AG09309 (cell line): ENCODE measurements at places on chromosomes 12 and 14.

DNA sequence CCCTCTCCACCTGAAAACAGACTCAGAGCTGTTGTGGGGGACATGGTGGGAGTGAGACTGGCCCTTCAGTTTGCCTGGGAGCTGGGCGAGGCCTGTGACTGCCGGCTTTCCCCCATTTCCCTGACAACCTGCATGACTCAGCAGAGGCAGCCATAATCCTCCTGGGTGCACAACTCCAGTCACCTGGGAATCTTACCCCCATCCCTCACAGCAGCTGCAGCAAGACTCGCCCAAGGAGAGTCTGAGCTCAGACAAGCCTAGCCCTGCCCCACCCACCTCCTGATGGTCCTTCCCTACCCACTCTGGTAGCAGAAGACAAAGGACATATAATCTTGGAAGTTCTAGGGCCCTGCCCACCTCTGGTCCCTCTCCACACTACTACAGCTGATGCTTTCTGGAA is 207.3 kb upstream of the ARID2 start:
- DNase-seq, result no peak

DNA sequence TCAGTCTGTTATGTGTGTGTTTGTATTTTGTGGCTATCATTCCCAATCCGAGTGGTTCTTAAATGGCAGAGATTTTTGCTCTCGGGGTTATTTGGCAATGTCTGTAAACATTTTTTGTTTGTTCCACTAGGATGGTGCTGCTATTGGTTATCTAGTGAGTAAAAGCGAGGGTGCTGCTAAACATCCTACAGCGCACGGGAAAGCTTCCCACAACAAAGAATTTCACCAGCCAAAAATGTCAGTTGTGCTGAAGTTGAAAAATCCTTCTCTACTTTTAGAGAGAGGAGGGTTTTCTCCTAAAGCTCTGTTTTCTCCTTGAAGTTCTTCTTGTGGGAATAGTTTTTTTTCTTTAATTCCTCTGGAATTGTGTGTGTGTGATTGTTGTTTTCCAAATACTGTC is 2.4 kb downstream of the EXD2 start:
- DNase-seq, result no peak

DNA sequence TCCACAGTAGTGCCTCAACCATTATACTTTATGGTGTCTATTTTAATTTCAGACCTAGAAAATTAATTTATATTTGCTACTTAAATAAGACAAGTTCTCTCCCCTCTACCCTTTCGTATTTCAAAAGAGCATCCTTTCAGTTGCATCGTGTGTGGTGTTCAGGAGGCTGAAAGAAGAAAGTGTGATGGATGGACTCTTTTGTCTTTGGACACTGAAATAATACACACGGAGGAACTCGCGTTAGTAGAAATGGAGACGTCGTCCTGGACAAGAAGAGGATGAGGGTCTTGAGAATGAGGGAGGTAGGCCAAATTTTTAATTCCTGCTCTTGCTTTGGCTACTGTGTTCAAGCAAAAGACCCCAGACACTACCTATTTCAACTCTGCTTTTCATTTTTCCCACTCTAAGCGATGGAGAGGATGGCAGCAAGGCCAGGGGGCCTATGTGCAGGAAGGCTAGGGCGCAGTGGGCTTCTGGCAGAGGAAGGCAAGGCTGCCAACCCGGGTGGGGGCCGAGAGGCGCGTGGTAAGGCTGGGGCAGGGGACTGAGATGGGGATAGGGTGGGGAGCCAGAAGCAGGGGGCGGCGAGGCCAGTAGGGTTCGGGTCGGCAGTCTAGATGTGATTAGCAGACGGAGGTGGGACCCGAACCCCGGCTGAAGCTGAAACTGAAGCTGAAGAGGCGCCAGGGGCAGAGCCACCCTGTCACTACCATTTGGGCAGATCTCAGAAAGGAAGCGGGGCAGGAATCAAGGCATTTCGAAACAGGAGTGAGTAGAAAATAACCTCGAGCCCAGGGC is 722 bp downstream of the TMED8 start:
- DNase-seq, result no peak

GRCh38 chr12:89721291-89721987 is 12.8 kb upstream of the ATP2B1 start:
- no peak for DNase-seq

DNA sequence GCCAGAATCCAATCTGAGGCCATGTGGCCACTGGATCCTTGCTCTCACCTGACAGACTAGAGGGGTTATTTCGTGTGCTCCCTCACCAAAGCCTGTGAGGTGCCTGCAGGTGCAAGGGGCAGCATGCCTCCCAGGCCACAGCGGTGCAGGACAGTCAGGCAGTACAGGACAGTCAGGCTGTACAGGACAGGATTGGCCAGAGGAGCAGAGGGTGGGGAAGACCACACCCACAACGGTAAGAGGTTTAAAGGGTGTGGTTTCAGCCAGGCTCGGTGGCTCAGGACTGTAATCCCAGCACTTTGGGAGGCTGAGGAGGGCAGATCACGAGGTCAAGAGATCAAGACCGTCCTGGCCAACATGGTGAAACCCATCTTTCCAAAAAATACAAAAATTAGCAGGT is 3.1 kb upstream of the BRF1 start:
- DNase-seq, result no peak

DNA sequence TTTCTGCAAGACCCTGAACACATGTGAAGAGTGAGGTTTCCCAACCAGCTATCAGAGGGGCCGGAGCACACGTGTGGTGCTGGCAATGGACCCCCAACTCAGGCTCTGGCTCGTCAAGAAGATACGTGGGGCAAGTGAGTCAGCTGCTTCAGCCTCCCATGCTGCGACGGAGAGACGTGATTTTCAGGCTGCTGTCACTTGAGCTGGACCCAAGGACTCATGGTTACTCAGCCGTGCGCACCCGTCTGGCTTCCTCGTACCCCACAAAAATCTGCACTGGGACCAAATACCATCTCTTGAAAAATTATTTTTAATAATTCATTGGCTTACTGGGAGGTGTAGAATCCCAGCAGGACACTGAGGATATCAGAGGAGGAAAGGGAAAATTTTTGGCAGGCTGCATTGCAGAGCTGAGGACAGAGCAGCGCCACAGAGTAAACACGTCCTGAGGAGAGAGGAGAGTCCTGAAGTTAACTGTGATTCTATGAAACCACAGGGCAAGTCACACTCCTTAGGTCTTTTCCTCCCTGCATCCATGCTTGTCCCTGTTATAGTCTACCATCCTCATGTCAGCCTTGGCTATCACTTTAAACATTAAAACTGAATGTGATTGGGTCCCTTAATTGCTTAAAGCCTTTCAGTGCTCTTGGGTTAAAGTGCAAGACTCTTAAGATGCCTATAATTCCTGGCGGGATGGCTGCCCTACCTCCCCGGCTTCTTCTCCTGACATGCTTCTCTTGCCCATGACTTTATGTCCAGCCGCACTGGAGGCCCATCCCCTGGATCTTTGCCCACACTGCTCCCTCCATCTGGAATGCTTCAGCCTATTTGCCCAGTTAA is 95.3 kb upstream of the SLC35F4 start:
- no peak for DNase-seq

GRCh38 chr12:92029902-92030586 is 115.6 kb downstream of the BTG1 start:
- DNase-seq, result no peak

- no peak for DNase-seq
Observed at GRCh38 chr12:32926963-32927362, 30.4 kb upstream of the PKP2 start.

DNA sequence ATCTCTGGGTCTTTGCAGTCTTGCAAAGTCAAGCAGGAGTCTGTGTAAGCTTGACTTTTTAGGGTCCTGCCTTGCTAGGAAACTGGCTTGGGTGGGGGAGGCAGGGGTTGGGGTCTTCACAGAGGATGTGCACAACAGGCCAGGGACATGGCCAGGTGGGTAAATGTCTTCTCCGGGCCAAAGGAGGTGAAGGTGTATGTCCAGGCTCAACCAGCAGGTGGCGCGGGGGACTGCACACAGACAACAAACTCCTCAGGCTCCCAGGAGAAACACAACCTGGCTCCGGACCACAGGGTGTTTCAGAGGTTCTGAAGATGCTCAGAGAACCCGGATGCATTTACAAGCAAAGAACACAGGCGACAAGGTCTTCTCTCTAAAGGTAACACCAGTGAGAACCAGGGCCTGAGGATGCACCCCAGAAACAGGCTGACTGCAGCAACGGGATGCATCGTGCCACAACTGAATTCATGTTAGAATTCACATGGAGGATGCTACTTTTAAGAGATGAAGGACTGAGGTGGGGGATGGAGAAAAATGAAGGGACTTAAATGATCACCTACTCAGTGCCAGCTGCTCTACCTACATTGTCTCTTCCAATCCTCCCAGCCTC is 56.0 kb downstream of the PLEKHG3 start:
- DNase-seq, result no peak

DNA sequence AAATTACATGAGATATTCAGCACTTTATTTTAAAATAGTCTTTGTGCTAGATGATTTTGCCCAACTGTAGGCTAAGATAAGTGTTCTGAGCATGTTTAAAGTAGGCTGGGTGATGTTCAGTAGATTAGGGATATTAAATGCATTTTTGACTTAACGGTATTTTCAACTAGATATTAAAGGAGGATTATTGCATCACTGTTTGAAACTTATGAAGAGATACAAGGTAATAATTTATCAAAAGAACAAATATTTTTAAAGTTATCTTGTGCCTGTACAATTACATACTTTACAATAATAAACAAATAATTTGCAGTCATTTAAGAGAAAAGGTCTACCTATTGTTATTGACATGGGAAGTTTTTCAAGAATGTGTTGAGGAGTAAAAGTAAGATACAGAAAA is 368.6 kb upstream of the DCN start:
- no peak for DNase-seq

GRCh38 chr14:35515916-35516315 is 18.0 kb upstream of the INSM2 start:
- no peak for DNase-seq

GRCh38 chr12:131137836-131138637 is 184.3 kb downstream of the ADGRD1 start:
- DNase-seq, result no peak

DNA sequence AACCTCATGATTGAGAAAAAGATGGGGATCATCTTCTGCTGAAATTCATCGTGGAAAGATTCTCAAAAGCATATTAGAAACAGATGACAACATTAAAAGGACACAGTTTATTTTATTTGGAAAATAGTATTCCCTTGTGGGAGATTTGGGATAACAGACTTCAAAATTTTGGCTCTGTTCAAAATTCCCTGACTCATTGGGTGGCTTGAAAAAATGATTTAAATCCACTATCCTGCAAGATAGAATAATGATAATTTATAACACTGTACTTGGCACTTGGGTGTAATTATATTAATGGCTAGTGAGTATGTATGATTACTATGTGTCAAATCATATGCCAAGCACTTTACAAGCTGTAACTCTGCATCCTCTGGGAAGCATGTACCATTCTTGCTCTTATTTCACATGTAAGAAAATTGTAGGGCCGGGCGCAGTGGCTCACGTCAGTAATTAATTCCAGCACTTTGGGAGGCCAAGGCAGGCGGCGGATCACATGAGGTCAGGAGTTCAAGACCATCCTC is 128.8 kb downstream of the LMNTD1 start:
- DNase-seq, result no peak

- DNase-seq, result no peak
Observed at GRCh38 chr12:111578971-111579340, 20.2 kb downstream of the ATXN2 start.

GRCh38 chr12:40959041-40959440 is 229.1 kb upstream of the PDZRN4 start:
- DNase-seq, result peak; percentile 33

- DNase-seq, result no peak
Observed at GRCh38 chr14:43803076-43803689, 703.9 kb downstream of the FSCB start.

DNA sequence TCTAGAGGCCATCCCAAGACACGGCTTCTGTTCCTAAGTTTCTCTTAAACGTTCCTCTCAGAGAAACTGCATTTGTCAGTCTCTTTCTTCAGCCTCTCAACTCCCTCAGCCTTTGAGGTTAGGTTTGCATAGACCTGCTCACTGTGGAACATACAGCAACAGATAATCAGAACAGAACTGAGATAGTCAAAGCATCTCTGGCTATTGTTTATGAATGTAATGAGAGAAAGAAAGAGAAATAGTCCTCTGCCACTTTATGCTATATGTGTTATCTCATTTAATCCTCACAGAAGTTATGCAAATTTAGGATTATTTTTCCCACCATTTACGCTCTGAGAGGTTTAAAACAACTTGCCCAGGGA is 190.6 kb downstream of the PHLDA1 start:
- DNase-seq, result no peak

DNA sequence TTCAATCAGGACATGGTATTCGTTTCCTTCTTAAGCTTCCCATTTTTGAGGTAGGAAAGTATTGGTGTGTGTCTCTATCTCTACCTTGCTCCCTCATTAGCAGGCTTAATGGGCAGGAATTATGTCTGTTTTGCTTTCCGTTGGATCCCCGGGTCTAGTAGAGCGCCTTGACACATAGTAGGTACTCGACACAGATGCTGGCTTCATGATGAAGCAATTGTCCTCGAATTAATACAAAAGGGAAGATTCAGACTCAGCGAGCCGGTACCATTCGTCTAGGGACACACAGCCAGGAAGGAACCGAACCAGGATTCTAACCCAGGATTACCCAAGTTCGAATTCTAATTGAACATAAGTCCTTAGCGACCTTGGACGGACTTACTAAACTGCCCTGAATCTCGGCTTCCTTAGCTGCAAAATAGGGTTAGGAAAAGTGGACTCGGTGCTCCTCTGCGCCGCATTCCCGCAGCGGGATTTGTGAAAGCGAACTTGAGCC is 496 bp upstream of the ISCU start:
- DNase-seq, result no peak

GRCh38 chr12:80553316-80553715 is 109.3 kb downstream of the PTPRQ start:
- DNase-seq, result peak; percentile 66

- no peak for DNase-seq
Observed at GRCh38 chr14:100909439-100909838, 5.9 kb upstream of the RTL1 start.

GRCh38 chr14:73426877-73427276 is 31.5 kb downstream of the NUMB start:
- peak; percentile 31 for DNase-seq

DNA sequence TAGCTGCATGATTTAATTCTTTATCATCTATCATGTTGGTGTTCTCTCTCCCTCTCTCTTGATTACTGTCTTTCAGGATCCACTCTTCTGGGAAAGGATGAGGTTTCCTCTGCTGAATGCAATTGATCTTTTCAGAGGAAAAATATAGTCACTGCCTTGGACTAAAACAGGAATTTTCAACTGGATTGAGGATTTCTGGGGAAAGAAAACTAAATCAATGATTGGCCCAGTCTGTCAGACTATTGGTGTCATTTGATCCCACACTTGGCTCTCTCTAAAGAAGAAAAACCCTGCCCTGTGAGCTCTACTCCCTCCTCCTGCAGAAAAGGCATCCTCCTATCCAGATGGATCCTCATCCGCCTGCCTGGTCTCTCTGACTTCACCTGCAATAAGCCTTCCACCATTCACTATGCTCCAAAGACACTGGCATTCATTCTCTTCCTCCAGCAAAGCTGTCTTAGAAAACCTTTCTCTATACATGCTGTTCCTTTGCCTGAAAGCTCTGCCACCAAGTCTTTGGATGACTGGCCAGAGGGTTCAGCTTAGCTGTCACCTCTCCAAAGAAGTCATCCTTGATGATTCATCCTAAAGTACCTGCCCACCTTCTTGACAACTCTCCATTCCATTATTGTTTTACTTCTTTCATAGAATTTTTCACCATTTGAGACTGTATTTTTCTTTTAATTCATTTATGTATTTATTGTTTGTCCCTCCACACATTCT is 127.7 kb upstream of the CAND1 start:
- DNase-seq, result no peak

GRCh38 chr12:108299516-108299915 is 39.6 kb downstream of the CMKLR1 start:
- no peak for DNase-seq

GRCh38 chr14:92848887-92849286 is 54.8 kb downstream of the GOLGA5 start:
- DNase-seq, result no peak
